ENCODE measurements at places on chromosomes 4 and X.

DNA sequence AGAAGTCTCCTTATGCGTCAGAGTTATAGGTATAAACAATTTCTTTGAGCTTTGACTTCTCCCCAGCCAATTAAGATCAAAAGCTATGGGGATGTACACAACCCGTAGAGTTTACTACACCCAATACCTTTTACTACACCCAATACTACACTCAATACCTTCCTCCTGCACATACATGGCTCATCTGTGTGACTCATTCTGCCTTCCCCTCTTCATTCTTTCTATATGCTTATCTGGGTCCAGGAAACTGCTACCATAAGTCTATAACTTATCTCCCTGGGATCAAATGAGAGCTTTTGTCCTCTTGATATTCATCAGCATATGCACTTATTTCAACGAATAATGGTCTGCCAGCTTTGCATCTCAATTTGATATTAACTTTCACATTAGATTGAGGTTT is 28.2 kb downstream of the ANKRD50 start:
- DNase-seq: no peak

DNA sequence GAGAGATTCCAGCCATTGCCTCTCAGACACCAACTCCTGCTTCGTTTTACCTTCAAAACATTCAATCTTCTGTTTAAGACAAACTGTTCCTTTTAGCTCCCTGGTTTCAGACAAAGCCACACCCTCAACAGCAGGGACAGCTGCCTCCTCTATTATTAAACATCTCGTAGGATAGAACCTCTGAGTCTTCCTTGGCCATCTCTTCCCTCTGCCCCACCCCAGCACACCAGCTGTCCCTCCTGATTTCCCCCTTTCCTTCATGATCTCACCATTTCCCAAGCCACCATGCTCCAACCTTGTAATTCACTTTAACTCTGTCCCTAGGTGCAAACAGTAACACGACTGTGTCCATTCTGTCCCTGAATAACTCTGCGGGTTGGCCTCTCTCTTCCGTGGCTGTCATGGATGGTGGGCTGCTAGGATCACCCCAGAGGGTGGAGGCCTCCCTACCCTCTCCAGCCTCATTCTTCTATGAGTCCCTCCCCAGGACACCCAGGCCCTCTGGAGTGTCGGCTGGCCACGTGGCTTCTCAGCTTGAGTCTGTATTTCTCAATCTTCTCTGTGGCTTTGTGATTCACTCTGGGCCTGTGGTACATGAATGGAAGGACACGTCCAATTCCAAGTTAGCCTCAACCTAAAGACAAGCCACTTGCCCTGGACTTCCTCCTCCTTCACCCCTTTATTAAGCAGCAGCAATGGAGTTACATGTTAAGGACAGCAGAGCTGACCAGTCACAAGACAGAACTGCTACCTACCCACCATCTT is 349.9 kb downstream of the FBXW7 start:
- DNase-seq: no peak

DNA sequence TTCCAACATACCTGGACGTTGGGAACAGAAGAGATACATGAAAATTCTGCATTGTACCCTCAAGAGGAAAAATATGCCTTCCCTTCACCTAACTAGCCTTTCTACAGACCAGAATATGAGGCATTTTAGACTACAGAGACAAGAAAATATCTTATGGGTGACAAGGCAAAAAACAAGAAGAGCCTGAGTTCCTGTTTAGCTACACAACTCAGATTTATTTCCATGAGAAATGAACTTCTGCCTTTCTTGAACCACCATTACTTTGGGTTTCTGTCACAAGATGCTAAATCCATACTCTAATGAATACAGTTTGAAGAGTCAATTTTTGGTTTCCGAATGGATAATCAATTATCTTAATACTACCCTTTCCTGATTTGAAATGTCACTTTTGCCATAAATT is 18.7 kb downstream of the RCHY1 start:
- DNase-seq: no peak

- no peak for DNase-seq
These were observed 13.4 kb downstream of the CFAP97 start for GRCh38 chr4:185190306-185190856.

DNA sequence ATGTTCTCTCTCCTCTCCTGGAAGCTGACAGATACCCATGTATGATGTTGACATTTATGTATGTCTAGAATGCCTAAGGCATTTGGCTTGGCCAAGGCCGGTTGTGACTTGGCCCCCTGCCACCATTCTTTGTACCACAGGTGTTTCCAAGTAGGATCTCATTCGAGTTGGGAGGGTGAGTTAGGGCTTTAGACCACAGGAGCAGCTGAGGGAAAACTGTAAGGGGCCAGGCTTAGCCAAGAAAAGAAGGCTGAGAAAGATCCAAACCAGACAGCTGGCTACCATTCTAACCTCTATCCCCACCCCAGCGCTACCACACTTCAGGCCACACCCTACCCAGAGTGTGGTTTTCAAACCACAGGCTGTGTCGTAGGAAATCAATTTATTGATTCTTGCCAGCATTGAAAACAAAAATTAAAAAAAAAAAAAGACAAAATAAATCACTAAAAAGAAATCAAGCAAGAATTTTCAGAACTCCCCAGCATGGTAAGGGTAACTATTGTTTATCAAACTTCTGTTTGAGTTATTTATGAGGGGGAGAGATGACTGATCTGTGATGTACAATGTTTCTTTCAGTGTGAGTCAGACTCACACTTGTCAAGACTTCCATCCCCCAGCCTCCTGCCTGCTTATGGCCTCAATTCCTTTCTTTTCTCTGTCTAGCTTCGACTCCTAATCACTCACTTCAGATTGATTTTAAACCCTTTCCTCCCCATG is 9.9 kb downstream of the TMSB4X start:
- peak; percentile 68 for DNase-seq

- peak; percentile 91 for DNase-seq
These were observed at the start of gene TTC29 for GRCh38 chr4:146945556-146946374. Gene TTC29, minus strand, starts transcription at chr4:146945864. Its CDS starts 5,969 bp downstream, at chr4:146939895.

GRCh38 chrX:989959-990510 is 222.4 kb downstream of the CRLF2 start:
- peak; percentile 78 for DNase-seq

- DNase-seq: no peak
These were observed 60.8 kb downstream of the DDX60 start for GRCh38 chr4:168257768-168258167.

GRCh38 chrX:154028502-154029184 is 8.9 kb upstream of the IRAK1 start:
- no peak for DNase-seq

GRCh38 chrX:133908223-133908955 is 77.0 kb downstream of the GPC3 start:
- no peak for DNase-seq

DNA sequence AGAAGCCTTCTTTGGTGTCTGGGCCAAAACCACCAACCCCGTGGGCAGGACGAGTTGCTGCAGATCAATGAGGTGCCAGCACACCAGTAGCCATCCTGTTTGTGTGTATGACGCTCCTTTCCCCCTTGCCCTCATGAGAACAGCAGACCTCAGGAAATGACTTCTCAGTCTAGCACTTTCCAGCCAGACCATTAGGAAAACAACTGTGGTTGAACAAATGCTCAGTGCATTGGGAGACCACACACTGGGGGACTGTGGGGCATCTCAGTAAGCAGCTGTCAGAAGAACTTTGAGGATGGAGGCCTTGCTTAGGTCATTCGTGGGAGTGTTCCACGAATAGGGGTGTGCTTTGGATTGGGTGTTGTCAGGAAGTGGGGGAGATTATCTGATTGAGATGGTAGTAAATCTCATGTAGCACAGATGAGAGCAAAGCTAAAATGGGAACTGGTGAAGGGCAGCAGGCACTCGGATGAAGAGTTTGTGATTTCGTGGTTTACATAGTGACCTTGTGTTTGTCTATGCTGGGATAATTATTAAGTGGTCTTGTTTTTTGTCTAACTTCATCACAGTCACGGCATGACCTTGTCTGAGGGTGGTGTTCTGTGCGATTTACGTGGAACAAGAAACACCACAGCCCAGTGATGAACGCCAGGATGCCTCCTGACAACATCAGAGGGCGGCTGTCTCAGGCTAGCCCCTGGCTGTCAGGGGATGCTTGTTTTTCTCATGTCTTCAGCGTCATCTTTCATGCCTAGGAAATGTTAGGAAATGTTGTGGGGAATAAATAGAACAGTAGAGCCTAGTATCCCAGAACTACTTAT is 70.1 kb downstream of the USP46 start:
- peak; percentile 31 for DNase-seq

GRCh38 chr4:7402526-7402925 is 32.2 kb downstream of the PSAPL1 start:
- peak; percentile 14 for DNase-seq

- DNase-seq: no peak
These were observed 144.1 kb downstream of the THOC2 start for GRCh38 chrX:123588723-123589122.

DNA sequence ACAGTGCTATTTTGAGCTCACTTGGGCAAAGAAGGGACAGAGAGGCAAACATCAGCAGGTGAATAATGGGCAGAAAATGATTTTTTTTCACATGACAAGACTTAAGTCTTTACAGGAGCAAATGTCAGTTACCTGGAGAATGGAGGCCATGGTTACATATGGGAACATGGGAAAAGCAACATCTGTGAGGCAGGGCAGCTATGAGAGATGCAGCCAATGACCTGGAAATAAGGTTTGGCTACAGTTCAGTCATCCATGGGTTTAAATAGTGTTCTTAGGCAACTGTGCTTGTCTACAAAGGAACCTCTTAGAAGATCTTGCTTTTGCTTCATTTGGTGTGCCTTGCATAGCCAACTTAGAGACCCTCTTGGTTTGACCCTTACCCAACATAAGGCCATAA is 490.2 kb upstream of the LCORL start:
- no peak for DNase-seq

DNA sequence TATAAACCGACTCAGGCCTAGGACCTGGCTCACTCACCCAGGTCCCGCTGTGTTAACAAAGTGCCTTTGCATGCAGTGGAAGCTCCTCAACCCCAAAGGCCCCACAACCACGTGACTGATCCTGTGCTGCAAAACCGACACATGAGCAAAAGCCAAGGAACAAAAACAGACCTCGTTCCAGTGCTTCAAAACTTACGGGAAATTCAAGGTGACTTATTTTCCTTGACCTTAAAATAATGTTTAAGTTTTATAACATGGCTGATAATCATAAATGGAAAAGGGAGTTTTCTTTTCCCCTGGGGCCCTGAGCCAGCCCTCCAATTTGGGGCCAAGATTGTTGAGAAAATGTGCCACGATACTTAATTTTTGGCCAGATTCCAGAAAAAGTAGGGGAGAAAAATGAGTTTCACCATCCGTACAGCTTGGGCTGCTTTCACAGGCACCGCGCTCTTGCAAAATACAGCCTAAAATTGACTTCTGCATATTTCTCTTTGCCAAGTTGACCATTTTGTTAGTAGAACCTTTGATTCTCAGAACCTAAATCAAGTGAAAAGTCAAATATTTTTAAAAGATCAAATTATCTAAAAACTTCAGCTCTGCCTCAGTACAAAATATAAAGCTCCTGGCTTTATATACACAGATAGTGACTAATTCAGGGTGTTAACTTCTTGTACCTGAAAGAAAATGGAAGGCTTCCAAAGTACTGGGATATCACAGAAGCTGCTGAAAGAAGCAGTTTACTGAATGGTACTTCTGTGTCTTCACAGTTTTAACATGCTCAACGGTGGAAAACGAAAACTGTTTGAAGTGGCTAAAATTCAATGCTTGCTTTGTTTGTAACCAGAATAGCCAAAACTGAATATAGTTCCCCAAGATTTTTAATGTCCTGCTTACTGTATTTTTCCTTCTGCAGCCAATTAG is 93.8 kb downstream of the APBB2 start:
- DNase-seq: no peak

GRCh38 chrX:109886122-109886761 is 116.7 kb upstream of the TMEM164 start:
- DNase-seq: peak; percentile 41

- DNase-seq: no peak
These were observed 51.5 kb downstream of the FHIP1A start for GRCh38 chr4:151460434-151460833.

DNA sequence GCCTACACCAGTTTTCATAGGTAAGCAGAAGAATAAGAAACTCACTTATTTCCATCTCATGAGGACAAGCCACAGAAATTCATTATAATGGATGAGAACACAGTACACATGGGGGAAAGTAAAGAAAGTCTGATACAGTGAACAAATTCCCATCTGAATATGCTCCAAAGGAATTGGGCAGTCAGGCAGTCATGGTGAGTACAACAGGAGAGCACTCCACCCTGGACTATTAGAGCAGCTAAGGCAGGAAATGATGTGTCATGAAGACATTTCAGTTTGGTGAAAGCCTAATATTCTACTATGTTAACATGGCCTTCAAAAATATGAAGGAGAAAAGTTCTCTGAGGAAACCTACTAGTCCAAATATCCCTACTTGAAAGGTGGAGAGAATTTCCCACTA is 92.0 kb upstream of the PRDX4 start:
- DNase-seq: no peak

- no peak for DNase-seq
These were observed 24.5 kb downstream of the HTRA3 start for GRCh38 chr4:8294036-8294435.

DNA sequence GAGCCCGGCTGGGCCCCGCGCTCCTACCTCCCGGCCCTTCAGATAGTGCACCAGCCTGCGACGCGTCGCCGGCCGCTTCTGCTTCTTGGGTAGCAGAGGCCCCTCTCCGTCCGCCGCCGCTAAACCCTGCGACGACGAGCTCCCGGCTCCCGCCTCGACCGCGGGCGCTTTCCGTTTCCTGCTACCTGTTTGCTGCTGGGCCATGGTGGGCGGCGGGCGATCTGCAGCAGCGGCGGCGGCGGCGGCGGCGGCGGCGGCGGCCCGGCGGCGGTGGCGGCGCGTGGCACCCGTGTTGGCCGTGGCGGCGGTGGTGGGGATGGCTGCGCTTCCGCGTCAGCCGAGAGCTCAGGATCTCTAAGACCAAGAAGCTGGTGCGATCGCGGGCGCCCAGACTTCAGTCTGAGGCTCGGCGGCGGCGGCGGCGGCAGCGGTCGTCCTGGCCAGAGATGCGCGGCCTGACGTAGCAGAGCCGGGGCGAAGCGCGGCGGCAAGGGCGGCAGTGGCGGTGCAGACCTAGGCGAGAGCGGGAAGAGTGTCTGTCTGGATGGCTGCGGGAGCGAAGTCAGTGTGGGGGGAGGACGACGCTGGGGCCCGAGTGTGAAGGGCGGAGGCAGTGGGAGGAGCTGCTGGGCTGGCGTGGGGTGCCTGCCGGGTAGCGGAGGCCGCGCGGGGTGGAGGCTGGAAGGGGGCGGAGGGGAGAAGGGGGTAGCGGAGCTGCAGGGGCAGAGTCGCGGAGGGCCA is at the start of gene DCAF12L2:
Gene DCAF12L2 (minus strand): TSS at position 569 of the 741 bp plus-strand sequence. CDS start 365 bp downstream, at position 204.
- DNase-seq: peak; percentile 27

DNA sequence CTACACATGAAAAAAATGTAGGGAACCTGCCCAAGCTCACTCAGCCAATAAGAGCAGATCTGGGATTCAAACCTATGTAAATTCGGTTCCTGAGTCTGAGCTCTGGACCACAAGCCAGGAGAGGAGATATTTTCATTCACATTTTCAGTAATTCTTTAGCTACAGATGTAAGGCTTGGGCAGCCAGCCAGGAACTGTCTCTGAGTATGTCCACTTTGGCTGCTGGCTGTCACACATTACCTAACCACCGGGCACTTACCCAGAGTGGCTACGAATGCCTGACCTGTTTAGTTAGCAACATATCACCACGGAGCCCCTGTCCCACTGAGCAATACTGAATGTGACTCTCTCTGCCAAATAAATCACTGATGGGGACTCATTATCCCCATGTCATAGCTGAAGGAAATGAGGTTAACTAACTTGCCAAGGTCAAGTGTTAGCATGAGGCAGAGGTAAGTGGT is 15.3 kb downstream of the USP46 start:
- DNase-seq: no peak

GRCh38 chr4:154349829-154350228 is 141.8 kb downstream of the DCHS2 start:
- no peak for DNase-seq

- DNase-seq: no peak
These were observed 34.6 kb upstream of the PLK4 start for GRCh38 chr4:127846061-127846460.

All from activated T-cell treated with anti-CD3 and anti-CD28 coated beads, Interleukin-2, amount 50 U/mL, for 24 hours (primary cell).